Skin of body (tissue), 3 donors: ENCODE measurements at places on chromosomes 5 and 9.
A peak's percentile ranks its signal among the peaks of the same experiment; 100 is the strongest.

DNA sequence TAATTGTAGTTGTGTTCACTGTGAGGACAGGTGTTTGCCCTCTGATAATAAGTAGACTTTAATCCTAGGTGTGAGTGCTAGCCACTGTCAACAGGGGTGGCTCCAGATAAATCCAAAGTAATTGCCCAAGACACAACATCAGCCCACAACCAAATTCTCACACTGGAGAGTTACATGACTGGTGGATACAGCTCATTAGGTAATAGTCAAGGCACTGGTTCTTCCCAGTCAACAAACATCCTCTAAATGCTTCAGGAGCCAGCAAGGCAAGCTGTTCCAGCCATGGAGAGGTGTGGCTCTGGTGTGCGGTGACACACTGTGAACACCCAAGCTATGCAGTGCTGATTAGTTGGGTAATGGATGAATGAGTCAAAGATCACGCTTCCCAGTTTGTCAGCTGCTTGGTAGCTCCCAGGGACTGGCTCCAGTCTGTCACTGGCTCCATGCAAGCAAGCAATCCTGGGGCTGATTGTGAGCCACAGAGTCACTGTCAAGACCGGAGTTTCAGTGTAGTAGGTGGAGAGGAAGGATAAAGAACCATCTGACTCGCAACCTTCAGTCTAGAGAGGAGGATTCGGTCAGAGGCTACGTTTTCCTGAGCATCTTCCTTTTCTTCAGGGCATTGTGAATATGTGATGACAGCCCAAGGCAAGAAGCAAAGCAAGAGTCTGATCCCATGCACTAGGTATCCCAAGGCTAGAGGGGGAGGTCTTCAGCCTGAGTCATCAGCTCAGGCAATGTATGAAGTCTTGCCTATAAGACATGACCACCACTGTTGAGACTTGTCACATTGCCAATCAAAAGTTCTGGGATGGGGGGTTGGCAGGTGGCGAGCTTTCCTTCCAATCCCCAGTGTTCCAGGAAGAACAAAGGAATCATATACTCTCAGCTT lies 63.1 kb downstream of the UGCG start:
- no peak for DNase-seq

GRCh38 chr5:36261186-36261585 lies 19.5 kb upstream of the NADK2 start:
- DNase-seq, result no peak

DNA sequence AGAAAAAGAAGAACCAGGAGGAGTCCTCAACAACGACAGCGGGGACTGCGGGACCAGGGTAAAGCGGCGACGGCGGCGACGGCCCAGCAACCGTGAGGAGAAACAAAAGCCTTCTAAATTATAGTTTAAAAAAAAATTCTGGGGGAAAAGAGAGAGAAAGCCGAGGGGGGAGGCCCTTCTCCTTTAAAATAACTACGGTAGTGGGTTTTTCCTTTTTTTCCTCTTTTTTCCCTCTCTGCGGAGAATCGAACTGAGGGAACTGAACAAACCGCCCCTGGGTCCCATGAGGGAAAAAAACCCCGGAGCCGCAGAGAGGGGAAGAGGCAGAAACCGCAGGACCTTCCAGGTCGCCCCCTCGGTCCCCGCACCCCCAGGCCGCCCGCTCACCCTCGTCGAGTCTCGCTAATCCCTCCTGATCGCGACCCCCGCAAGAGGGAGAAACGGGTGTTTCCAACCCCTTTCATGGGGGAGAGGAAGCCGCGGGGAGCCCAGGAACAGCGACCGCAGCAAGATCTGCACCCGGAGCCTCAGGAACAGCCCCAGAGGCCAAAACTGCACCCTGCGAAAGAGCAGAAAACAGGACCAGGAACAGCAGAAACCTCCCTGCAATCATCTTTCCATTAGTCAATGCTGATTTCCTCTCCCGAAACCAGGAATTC lies 453 bp downstream of the CPEB4 start:
- no peak for DNase-seq

GRCh38 chr5:166363087-166363760 lies 1928.2 kb upstream of the WWC1 start:
- no peak for DNase-seq

GRCh38 chr5:154189819-154190594 lies 526 bp upstream of the GALNT10 start:
- peak; percentile 57 for DNase-seq

DNA sequence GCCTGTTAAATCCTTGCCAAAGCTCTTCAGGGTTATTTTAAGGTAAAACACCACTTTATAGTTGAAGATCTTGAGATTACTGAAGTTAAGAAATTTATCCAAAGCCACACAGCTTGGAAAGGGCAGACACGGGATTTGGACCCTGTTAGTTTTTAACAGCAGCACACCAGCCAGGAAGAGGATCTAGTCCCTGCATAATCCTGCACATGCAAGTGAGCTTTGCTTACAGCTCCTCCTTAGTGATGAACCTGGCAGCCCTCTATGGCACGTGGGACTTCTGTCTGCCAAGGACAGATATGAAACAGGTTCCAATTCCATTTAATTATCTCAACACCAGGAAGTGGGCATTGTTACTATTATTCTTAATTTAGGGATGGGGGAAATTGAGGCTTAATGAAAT lies 108.7 kb downstream of the TRIM32 start:
- no peak for DNase-seq

DNA sequence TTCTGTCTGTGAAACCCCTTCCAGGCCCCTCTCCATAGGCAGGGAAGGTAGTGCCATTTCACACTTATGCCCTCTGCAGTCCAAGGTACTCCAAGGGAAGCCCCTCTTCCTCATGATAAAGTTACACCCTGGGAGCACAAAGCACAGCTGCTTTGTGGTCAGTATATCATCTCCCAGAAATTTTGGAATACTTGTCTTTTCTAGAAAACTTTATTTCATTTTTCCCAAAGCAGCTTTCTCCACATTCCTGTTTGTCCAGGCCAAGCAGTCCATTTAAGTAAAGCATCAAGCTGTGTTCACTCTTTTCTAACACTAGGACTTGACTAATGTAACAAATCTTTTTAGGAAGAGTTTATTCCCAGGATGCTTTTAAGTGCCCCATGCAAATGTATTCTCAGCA lies 371.8 kb upstream of the RGMB start:
- DNase-seq, result no peak

DNA sequence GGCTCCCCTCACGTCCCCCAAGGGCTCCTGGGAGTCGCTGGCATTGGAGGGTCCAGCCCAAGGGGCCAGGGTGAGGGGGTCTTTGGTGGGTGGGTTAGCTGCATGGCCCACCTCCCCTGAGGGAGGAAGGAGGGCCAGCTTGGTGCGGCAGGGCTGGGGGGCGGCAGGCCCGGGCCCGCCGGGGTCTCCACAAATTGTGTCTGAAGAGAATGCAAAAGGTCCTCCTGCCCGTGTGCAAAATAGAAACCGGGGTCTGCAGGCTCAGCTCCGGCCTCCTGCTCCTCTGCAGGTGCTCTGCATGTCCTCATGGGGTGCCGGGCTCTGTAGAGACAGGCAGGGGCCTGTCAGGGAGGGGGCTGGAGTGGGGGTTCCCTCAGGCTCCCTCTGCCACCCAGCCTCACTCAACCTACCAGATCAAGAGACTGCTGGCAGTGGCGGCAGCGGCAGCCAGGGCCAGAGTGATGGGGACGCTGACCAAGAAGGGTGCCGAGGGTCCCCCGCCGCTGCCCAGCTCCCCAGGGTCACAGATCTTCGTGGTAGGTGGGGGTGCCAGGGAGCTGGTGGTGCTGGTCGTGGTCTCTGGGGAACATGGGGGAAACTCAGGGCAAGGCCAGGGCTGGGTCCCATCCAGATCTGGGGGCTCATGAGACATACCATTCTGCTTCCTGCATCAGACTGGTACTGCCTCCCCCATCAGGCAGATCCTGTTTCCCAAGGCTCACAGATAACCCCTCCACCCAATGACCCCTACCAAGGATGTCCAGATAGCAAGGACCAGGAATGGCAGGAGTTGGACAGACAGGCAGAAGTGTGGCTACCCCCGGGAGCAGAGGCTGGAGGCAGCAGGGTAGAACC lies 29.2 kb upstream of the ENHO start:
- no peak for DNase-seq

DNA sequence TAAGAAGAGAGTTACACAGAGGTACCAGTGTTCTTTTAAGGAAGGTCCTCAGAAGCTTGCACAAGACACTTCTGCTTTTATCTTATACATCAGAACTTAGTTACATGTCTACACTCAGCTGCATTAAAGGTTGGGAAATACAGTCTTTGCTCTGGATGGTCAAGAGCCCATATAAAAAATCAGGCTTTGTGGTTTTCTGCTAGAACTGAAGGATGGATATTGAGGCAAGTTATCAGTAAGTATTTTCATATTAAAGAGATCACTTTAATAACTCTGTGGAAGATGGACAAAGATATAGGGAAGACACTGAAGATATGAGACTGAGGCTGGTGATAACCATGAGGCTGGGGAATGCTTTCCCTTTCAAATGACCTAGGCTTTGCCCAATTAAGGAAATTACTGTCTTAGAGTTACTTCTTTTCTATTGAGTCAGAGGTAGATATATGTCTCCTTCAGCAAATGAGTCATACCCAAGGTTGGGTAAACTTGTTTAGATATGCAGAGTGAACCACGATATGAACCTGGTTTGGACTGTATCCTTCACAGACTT lies 87.0 kb upstream of the TNC start:
- no peak for DNase-seq

DNA sequence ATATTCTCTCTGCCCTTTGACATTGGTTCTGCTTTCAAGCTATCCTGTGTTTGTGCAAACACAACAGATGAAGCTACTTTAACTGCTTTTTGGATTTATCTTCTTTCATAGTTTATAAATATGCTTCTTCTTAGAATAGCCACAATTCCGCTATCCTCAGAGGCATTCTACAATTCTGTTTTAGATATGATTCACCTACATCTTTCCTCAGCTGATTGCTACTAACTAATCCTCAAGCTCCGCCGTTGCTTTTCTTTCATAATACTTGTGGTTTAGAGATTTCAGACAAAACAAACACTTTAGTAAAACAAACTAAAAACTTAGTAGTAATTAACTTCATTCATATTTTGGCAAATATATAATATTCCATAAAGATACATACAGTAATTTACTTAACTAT lies 52.5 kb downstream of the ECPAS start:
- no peak for DNase-seq

DNA sequence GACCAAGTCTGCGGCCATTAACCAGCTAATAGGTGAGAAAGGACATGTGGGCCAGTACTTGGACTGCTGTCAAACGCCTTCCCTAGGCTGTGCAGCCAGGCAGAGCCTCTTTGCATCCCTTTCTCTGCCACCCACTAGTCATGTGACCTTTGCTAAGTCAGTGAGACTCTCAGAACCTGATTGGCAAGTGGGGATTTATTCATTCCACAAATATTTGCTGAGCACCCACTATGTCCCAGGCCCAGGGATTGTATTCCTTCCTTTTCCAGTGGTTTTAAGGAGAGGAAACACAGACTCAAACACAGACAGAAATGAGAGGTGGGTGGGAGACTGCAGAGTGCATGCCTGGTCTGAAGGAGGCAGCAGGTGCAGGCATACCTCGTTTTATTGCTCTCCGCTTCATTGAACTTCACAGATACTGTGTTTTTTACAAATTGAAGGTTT lies 71.6 kb upstream of the GALNT10 start:
- no peak for DNase-seq

DNA sequence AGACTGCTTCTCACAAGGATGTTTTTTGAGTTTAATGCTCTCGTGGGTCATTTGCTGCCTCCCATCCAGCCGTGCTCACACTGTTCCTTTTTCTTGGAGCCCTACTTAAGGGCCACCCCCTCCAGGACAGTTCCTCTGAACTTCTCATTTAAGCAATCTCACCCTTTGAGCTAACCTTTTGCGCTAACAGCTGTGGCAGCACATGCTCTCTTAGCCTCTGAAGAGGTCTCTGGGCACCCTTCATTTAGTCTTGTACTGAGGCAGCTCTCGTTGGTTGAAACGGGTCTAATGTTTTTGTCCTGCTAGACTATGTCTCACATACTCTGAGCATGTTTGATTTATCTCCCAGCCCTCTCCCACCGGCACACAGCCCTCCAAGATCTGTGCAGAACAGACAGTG lies 11.8 kb downstream of the ALDH1B1 start:
- DNase-seq, result no peak

- DNase-seq, result no peak
Observed at GRCh38 chr5:154898210-154898609, 39.8 kb downstream of the CNOT8 start.

- DNase-seq, result no peak
Observed at GRCh38 chr5:35899800-35900199, 38.6 kb downstream of the CAPSL start.

GRCh38 chr9:76688471-76689238 lies 75.6 kb upstream of the PCA3 start:
- DNase-seq, result no peak

DNA sequence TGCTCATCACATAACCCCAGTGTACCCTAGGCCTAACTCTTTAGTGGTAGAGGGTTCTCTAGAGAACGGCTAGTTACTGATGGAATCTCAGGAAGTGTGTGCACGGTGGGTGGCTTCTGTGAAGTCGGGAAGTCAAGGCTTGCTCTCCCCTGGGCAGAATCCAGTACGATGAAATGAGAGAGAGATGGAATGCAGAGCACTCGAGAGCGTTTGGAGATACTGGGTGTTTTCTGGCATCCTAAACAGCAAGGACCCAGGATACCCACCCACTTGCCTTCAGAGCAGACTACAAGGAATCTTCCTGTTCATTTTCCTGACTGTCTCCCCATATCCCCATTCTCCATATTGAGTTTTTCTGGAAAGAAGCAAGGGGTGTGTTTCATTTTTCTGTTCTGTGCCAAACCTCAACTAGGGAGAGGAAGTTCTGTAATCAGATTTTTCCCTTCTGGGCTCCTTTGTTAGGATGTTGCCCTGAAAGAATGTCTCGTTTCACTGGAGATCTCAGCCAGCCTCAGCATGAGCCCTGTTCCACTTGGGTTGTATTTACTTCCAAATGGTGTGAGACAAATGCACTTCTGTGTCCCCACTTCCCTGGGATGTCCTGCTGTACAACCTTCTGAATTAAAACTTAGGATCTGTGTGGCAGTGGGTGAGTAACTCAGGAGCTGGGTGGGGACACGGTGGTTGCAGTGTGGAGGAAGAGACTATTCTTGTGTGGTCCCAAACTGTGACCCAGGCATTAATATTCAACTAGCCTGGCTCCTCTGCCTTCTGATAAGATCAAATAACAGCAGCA lies 108.9 kb upstream of the SPRY4 start:
- DNase-seq, result peak; percentile 43

DNA sequence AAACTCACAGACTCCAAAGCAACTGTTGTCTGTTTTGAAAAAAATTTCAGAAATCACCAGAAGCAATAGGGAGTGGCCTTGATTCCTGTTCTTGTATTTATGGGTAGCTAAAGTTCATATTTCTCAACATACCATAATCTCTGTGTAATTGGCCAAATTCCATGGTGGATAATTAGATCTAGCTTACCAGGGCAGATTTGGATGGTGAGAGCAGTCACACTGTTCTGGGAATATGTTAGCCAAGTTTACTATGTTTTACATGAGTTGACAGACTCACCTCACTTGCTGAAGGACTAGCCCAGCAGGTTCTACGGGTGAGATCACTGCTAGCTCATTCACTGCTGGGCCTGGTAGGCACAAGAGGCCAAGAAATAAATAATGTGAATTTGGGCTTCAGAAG lies 32.7 kb upstream of the CDKN2B start:
- no peak for DNase-seq

- no peak for DNase-seq
Observed at GRCh38 chr5:150066901-150067396, 19.4 kb downstream of the CSF1R start.

GRCh38 chr5:127571314-127572131 lies 54.1 kb downstream of the PRRC1 start:
- DNase-seq, result no peak

GRCh38 chr9:135956802-135957174 lies 4.4 kb downstream of the UBAC1 start:
- no peak for DNase-seq

- no peak for DNase-seq
Observed at GRCh38 chr9:28779243-28779642, 1206.0 kb upstream of the C9orf72 start.
